ENCODE measurements at places on chromosomes 1 and 21.

DNA sequence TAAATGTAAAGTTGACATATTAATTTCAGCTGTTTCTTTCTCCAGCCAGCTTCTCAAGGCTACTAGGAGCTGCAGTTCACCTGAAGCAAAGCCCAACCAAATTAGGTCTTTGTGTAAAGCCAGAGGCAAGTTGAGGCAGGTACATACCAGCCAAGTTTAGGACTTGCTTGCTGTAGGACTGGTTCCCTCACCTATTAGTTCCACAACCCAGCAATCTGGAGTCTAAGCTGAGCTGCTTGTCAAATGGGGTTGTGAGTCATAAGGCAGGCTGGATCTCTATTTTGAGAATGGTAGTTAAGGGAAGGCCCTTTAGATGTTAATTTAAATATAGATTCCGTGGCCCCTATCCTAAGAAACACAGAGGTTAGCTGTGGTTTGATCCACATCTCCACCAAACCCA lies 7.6 kb upstream of the FLG2 start:
- DNase-seq: no peak

DNA sequence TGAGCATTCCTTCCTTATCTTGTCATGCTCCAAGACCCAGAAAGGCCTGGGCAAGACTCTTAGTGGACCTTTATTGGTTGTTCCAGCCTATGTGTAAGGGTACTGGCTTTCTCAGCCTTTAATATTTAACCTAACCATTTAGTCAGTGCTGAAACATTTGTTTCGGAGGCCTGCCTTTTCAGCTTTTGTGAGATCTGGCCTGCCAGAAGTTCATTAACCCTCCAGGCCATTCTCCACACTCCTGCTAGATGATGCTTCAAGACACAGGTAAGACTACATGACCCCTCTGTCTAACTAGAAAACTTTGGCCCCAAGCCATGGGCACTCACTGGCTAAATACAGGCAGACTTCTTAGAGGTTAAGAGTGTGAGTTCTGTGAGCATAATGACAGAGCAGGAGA lies 138.4 kb upstream of the ZP4 start:
- DNase-seq: no peak

DNA sequence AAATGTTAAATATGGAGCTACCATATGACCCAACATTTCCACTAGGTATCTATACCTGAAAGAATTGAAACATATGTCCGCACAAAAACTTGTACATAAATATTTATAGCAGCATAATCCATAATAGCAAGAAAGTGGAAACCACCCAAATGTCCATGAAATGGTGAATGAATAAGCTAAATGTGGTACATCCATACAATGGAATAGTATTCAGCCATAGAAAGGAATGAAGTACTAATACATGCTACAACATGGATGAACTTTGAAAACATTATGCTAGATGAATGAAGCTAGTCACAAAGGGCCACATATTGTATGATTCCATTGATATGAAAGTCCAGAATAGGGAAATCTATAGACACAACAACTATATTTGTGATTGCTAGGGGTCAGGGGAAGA lies 20.0 kb upstream of the BLACAT1 start:
- DNase-seq: no peak

GRCh38 chr21:42646836-42647235 lies 6.6 kb upstream of the PDE9A start:
- no peak for DNase-seq

GRCh38 chr1:159172614-159173291 lies 1.3 kb downstream of the CADM3 start:
- DNase-seq: no peak

GRCh38 chr21:17472182-17472581 lies 40.7 kb upstream of the CXADR start:
- no peak for DNase-seq

GRCh38 chr1:52153010-52153409 lies 11.1 kb downstream of the ZFYVE9 start:
- DNase-seq: no peak

DNA sequence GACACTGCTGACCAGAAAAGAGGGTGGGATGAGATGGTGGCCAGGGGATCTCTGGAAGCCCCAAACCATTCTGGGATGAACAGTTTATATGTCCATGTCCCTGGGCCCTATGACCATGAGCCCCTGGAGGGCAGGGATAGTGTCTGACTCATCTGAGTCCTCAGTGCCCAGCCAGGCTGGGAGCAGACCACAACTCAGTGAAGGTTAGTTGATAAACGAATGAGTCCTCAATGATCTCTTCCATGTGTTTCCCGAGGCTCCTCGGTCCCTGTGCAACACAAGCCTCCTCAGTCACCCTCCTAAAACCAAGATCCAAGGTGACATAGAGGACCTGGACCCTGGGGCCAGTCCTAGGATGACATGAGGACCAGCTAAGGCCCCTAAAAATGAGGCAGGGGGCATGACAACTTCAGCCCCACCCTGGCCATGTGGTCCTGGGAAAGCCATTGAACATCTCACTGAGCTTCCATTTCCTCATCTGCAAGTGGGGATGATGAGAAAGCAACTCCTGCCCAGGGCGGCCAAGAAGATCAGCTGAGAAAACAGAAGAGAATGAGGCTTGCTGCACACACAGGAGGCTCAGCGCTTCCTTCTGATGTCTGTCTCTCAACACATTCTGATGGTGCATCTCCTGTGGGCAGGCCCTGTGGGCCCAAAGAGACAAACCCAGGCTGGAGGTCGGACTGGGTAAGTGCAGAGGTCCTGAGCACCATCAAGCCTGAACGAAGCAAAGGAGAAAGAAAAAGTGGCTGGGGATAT lies 86.3 kb downstream of the GLIS1 start:
- DNase-seq: no peak

DNA sequence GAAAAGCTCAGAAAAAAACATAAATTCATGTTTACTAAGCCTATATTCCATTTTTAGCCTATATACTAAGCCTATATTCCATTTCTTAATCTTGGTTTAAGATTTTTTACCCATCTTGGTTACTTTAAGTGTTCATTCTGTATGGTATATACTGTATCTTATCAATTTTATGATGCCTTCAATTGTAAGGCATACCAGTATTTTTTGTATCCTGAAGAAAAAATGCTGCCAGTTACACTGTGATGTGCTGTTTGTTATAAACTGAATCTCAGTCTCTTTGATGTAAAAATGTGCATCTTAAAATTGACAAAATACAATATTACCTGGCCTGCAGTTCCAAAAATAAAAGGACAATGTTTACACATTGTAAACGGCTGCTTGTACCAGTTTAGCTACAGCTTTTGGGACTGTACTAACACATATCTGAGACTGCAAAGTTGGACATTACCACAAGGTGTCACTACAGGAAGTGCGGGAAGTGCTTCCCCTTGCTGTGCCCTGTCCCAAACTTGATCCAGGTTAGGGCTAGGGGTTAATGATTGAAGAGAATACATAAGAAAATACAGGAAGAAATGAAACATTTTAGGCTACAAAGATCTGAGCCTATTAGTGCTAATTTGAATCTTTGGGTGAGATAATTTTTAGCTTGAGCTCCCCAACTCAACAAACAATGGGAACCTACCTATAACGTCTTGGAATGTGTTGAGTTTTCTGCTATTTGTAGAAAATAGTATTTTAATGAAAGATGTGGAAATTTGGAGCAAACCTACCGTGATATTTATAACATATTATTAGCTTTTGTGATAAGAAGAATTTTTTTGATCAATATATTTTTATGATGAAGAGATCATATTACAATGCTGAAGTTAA lies 108.9 kb downstream of the LBR start:
- peak; percentile 4 for DNase-seq

- DNase-seq: no peak
Observed at GRCh38 chr1:225923381-225923691, 714 bp downstream of the PYCR2 start.

GRCh38 chr1:80509965-80510522 lies 1290.7 kb upstream of the ADGRL2 start:
- DNase-seq: no peak

- DNase-seq: no peak
Observed at GRCh38 chr1:30727824-30728223, 4.4 kb upstream of the MATN1 start.

DNA sequence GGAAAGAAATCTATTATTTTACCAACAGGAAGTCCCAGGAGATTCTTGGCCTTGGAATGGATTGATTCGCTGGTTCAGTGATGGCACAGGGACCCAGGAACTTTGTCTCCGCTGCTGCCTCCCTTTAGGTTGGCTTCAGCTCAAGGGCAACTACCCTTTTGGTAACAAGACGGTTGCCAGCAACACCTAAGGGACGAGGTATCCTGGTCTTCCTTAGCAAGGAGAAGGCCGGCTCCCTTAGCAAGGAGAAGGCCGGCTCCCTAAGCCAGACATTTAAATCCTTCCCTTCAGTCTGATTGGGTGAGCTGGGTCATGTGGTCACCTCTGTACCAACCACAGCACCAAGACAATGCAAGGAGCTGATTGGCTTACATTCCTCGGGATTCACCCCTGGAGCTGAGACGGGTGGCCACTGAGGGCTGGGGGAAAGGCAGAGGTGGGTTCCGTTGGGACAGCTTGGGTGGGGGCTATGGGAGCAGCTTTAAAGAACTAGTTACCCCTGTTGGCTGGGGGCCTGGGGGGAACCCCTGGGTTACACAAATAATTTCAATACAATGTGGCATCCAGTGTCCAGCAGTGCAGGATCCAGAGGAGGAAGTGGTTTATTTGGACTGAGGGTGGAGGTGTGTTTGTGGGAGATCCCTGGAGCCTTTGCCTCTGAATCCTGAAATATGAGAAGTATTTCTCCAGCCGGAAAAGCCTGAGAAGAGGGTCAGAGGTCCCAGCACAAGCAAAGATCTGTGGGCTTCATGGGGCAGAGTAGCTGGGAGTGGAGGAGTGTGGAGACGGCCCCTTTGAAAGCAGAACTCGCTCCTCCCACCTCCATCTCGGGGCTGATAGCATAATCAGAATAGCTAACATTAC lies 20.7 kb upstream of the CLIC4 start:
- DNase-seq: no peak

Measured in stimulated activated CD4-positive, alpha-beta T cell treated with anti-CD3 and anti-CD28 coated beads, Interleukin-15, amount 100 ng/mL, for 48 hours (primary cell).